Neural crest cell (in vitro differentiated cells): ENCODE measurements at places on chromosomes 6 and 20.

GRCh38 chr6:56501993-56502392, 140.7 kb downstream of the DST start:
- DNase-seq, result no peak

DNA sequence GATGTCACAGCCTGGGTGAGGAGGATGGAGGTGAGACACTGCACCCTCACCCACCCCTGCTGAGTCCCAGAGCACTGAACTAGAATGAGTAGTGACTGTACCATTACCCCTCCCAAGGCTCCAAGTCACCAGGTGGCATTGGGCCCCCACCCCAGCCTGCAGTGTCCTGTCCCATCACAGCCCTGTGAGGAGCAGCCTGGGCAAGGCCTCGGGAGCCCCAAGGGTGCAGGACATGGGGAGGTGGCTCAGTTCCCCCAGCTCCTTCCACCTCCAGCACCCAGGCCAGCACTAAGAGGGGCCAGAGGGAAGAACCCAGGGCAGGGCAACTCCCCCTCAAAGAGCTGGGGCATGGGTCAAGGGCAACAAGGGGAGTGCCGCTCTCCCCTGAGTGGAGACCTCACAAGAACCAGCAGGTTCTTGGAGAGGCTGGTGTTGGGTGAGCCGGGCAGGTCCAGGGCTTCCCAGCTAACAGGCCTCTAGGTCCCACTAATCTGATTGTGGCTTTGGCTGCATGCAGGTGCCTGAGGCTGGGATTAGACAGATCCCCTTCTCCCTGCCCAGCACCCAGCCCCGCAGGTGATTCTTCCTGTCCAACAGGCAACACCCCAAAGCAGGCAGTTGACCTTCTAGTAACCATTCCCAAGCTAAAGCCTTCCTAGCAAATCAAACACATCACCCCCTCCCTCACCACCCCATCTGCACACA, 2.6 kb downstream of the CST4 start:
- DNase-seq, result no peak

DNA sequence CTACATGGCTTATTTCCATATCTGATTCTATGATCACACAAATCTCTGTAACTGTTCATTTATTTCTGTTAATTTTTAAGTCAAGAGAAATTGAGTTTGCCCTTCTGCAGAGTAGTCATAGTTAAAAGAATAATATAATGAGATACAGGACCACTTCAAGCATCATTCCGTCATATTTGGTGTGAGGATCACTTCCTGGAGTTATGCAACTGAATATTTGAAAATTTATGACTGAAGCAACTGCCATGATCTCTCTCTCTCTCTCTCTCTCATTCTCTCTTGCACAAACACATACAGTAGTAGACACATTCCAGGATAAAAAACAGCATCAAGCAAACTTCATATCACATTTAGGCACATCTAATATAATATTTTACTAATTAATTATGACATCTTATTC, 116.4 kb downstream of the COL9A1 start:
- DNase-seq, result no peak

DNA sequence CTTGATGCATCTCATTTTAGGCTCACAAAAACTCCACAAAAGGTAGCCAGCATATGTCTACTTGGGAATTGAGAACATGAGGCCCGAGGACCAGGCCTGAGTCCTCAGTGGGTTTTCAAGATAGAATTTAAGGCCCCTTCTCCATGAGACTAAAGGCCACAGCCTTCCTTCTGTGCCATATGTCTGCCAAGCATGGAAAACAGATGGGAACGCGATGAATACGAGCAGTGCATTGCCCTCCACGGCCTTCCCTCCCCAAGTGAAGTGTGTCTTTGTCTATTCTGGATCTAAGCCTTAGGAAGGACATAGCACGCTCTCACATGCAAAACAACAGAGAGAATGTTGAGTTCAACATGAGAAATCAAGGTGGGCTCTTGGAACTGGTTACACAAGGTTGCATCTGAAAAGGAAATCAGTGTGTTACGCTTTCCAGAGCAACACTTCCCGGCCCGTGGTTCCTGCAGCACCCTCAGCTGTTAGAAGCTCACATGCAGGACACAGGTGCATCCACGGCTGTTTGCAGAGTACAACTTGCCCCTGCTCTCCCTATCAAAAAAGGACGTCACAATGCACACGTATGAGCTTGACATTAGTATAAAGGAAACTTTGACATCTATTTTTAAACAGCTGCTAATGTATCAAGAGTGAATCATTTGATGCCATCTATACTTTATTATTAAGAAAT, 229.9 kb downstream of the NRN1 start:
- no peak for DNase-seq
